ENCODE measurements at places on chromosomes 3 and 15.

DNA sequence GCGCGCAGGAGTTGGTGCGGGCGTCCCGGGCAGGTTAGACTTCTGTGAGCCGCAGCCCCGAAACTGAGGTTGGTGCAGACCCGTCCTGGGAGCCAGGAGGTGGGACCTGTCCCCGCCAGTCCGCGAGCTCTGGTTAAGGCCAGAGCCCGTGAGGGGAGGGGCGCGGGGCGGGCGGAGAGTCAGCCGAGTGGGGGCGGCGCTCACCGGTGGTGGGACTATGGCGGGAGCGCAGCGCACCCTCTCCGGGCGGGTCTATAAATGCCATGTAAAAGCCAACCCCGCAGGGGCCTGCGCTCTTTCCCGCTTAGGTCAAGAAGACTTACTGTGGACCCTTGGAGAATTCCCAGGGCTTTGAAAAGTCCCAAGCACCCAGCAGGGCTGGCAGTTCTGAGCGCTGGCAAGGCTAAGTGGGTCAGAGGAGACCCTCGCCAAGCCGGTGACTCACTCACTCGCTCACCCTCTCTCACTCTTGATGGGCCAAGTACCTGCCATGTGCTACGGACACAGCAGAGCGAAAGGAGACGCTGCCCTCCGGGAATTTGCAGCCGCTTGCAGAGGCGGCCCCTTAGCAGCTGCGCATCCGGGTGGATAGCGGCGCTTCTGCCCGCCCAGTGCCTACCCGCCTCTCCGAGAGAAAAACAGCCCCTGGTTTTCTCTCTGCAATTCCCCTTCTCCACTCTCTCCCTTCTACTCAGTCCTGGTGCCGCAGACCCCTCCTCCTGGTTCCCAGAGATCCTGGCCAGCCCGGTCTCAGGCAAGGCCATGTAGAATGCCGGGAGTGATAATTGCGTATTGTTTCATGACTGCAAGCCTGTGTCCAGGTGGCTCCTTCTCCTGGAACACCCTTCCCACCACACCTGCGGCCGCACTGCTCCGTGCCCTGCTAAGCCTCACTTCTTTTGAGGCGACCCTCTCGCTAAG is at the start of gene ALDH1L1:
ALDH1L1 (minus strand) TSS at position 110 of the 921 bp plus-strand sequence. CDS start 19,607 bp downstream, outside the sequence.
- DNase-seq, result no peak

DNA sequence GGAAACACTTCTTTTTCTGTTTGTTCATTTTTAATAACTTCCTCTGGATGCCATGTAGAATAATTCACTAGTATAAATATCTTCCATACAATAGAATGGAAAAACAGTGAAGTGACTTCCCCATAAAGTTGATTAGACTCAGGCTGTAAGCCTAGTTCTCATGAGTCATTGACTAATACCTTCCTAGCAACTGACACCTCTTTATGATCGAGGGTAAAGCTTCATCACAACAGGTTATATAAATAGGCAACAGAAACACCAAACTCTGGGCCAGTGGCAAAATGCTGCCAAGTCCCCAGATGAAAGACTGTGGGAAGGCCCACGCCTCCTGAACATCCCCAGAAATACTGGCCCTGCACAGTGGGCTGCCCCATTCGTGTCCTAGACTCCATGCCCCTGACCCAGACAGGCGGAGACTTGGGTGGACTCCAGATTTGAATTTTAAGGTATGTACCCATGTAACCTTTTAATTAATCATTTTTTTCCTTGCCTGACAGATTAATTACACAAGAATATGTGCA is 71.3 kb upstream of the TBC1D23 start:
- no peak for DNase-seq

DNA sequence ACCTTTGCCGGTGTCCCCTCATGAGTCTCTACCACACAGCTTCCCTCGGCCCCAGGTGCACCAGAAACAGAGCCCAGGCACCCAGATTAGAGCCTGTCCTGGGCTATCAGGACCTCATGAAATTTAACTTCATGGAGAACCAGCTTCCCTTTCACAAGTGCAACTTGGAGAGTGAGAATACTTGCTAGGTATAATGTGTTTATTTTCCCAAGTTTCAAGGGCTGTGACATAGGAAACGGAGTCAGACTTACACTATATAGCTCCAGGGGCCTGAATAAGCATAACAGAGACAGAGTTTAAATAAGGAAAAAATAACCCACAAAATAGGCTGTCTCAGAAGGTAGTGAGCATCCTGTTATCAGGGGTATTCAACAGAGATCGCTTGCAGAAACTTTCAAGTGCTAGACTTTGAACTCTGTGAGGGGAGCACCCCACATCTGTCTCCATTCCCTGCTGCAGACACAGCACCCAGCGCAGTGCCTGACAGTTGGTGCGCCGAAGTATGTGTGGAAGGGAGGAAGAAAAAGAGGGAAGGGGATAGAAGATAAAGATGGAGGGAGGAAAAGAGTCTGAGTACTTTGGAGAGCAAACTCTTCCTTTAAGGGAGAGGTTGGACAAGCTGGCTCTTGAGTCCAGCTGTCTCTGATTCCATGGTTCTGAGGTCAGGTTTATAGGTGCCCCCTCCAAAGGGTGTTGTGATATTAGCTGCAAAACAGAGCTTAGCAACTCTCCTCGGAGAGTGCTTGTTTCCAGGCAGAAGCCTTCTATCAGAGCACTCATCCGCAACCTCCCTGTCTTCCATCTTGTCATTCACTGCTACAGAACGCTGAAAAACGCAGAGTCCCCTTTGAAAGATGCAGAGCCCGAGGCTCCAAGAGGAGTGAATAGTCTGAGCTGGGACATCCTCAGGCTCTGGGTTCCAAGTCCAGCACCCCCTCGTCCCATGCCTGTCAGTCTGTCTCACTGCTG is 84.8 kb downstream of the CPN2 start:
- DNase-seq, result no peak

GRCh38 chr15:51199541-51199940 is 104.8 kb upstream of the TNFAIP8L3 start:
- no peak for DNase-seq

- DNase-seq, result no peak
These were observed 16.1 kb downstream of the AMOTL2 start for GRCh38 chr3:134357914-134358811.

All from stimulated activated CD8-positive, alpha-beta memory T cell treated with anti-CD3 and anti-CD28 coated beads, Interleukin-7, amount 100 ng/mL, for 4 hours (primary cell).